ENCODE measurements at places on chromosomes 2 and 18.

DNA sequence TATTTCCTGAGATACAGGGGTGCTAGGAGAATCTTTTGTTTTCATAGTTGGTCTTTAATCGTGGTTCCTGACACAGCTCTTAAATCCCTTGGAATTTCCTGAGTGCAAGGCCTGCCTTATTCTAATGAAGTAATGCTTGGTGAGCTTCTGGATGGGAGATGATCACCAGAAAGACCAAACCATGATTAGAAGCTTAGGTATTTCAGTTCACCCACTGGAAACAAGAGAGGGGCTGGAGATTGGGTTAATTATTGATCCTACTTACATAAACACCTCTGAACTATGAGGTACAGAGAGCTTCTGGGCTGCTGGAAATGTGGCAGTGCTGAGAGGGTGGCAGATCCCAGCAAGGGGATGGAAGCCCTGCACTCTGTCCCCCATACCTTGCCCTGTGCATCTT lies 406.8 kb downstream of the THSD7B start:
- no peak for DNase-seq

DNA sequence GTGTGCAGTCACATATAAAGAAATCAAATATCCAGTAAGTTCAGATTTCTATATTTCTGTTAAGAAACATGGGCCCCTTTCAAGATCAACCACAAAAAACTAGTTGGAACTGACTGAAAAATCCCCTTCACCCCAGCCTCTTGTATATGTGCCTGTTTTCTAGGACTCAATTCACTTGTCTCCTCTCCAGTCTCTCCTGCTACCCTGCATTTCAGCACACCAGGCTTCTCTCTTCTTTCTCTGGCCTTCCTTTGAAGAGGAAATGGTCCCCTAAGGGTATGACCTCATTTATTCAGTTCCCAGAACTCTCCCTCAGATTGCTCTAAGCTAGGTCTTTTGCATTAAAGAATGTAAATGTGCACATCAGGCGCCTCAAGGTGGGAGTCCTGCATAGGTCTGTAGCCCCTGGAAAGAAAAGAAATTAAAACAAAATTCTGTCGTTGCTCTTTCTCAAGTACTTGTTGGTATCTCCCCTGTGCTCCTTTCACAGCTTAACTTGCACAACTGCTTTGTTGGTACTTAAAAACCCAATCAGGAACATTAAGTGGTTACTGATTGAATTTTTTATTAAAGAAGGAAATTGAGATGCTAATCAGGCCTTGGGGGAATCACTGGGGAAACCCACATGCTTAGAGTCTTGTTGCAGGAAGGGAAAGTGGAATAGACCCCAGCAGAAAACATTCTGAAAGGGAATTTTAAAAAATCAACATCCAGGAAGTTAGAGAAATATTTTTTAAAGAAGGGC lies 278.4 kb downstream of the AGPS start:
- no peak for DNase-seq

- no peak for DNase-seq
Measured at GRCh38 chr2:10987861-10988260, 76.1 kb downstream of the KCNF1 start.

- DNase-seq: no peak
Measured at GRCh38 chr18:56992777-56993176, 154.1 kb upstream of the BOD1L2 start.

DNA sequence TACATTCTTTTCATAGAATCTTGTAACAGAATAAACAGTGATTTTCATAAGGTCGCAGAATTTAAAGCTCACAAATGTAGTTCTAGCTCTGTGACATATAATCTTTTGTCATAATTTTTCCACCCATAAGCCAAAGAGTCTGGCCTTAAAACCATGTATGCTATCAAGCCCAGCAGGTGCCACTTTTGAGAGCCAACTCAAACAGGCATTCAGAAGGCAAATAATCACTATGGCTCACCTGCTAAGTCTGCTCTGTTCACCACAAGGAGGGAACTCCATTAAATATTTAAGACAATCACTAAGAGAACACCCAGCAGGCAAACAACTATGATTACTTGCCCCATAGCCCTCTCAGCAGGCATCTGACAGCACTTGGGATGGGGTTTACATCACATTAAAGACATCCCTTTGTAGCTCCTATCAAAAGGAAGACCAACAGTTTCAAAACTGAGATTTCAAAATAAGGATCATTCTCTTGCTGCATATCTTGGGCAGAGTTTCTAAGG lies 241.6 kb downstream of the PDE11A start:
- DNase-seq: no peak

DNA sequence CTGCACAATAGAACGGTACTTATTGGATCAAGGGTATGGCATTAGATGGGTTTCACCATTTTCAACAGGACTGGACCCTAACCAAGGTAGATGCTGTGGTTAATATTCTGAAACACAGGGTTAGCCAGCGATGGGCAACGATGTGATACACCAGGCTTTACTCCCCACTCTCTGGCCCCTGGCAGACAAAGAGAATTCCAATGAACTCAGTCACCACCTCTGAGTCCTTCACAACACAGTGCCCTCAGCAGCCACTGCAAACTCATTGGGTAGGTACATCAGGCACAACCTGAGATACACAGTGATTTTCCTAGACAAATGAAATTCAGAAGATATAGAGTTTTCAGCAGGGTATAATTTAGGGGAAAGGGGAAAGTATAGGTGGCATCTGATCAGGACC lies 634.5 kb downstream of the ZEB2 start:
- DNase-seq: no peak

All from stimulated activated CD4-positive, alpha-beta T cell treated with anti-CD3 and anti-CD28 coated beads, TNF-alpha, amount 100 ng/mL, for 1 hour (primary cell).